NCI-H510A treated with DMSO at 0.1 percent for 48 hours (cell line): ENCODE measurements at places on chromosomes 4 and X.

DNA sequence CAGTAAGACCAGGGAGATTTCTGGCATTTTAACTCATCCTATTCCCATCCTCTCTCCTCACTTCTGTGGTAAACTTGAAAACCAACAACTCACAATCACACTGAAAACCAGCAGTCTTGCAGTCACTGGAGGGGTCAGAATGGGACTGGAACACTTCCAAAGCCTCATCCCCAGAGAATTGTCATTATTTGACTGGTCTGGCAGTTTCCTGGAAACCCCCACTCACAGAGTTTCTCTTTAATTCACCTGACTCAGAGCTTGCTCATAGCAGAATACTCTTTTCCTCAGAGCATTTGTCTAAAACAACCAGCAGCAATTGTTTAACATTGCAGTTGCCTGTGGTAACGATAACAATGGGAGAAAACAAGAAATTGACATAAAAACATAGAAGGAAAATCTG lies 7.3 kb upstream of the RAB9B start:
- no peak for DNase-seq

DNA sequence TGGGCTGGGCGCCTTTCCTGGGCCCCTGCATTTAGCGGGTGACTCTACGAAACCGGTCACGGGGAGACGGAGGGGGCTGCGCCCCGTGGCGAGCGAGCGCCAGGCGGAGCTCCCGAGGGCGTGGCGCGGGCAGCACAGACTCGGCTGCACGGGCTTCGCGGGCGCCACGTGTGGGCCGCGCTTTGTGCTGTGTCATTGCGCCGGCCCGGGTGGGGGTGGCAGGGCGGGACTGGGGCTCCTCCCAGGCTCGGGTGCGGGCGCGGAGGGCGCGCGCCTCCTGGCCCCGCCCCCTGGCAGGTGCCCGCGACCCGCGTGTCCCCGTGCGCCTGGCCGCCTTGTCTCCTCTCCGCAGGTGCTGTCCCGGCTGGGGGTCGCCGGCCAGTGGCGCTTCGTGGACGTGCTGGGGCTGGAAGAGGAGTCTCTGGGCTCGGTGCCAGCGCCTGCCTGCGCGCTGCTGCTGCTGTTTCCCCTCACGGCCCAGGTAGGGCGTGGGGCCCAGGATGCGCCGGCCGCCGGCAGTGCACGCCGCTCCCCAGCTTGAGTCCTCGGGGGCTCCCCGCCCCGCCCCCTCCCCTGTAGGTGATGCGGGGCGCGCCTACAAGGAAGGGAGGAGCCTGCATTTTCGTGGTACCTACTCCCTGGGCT lies 651 bp downstream of the UCHL1 start:
- peak; percentile 15 for DNase-seq

DNA sequence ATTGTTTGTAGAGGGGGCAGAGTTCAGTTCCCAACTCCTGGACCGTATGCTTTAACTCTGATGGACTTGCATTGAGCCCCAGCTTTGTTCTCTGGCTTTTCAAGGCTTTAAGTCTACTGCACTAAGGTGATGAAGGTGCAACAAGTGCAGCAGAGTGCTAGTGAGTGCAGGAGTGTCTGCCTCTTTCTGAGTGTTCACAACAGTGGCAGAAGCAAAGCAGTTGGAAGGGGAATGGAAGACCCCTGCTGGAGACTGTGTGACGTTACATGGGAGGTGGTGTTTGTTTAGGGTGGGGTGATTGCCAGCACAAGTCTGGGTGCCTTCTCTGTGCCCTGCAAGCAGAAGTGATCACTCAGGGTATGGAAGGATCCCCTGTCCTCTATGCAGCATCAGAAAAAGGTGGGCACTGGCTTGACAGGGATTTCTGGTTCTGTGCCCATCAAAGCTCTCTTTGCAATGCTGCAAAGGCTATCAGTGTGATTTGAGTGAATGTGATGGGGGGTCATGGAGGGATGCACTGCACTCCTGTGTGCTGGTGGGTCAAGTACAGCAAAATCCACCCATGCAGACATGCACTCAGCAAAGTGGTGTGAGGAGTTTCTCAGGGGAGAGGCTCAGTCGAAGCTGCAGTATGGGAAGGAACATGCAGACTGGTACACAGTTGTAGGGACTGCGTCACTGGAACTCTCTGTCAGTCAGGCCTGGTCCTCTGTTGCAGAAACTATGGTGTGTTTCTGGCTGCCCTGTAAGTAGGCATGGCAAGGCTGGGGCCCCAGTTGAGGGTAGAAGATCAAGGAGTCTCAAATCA lies 70.9 kb upstream of the UGT2B7 start:
- no peak for DNase-seq

- DNase-seq: no peak
These were observed 98.0 kb downstream of the RBM47 start for GRCh38 chr4:40531636-40532023.

GRCh38 chrX:131237363-131237762 lies 51.7 kb downstream of the IGSF1 start:
- no peak for DNase-seq

DNA sequence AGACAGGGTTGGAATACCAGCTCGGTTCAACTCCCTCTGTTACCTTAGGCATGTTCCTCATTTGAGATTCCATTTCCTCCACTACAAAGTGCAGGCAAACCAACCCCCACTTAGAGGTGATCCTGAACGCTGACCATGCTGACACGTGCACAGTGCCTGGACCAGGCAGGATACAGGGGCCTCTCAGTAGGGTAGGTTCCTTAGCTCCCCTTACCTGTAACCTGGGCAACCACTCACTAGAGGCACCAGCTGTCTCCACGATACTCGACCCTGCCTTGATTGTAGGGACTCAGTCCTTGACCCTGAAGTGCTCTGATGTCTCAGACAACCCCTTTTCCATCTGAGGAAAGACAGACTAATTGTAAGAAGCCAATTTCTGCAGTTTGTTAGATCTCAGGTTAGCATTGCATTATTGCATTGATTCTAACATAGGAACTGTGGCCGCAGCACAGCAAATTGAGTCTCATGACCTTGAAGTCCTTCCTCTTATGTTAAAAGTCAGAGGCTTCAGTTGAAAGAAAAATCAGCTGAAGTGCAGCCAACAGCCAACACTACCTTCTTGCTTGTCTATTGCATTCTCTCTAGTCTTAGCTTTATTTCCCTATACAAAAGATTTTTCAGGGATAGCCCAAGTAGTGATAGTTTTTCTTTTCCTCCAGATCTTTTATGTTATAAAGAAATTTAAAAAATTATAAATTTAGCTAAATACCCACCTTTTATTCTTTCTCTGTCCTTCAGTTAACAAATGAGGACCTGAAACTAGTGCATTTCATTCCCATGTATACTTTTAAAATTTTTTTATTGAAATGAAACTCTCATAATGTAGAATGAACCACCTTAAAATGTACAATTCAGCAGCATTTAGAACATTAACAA lies 11.2 kb upstream of the C1QTNF7 start:
- no peak for DNase-seq

GRCh38 chr4:127643791-127644190 lies 11.0 kb downstream of the INTU start:
- DNase-seq: peak; percentile 78

- DNase-seq: no peak
These were observed 103.7 kb downstream of the RBM47 start for GRCh38 chr4:40525752-40526598.

- no peak for DNase-seq
These were observed 54.7 kb downstream of the CNGA2 start for GRCh38 chrX:151789179-151789800.

DNA sequence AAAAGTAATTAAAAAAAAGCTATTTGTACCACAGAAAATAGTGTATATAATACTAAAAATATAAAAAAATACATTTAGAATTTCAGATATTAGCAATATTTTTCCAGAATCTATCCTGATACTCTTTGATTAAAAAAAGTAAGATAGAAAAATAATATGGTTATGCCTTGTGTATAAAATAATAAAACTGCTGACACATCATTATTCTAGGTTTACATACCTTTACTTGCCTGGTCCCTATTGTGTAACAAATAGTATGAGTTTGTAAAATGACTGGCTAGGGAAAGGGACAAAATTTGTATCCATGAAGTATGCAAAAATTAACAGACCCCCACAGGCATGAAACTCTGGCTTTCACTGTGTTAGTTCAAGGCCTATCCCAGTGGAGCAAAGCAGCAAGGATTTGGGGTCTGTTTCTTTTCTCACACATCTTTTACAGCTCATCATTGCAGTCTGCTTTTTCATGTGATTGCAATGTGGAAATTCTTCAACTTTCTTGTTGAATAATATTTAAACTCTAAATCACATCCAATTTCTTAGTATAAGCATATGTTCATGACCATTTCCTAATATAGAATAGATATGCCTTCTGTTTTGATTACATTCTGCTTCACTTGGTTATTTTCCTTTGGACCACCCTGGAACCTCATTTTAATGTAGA lies 136.7 kb upstream of the PCDH18 start:
- DNase-seq: no peak

- DNase-seq: no peak
These were observed 207.8 kb upstream of the GATB start for GRCh38 chr4:151968643-151969042.

DNA sequence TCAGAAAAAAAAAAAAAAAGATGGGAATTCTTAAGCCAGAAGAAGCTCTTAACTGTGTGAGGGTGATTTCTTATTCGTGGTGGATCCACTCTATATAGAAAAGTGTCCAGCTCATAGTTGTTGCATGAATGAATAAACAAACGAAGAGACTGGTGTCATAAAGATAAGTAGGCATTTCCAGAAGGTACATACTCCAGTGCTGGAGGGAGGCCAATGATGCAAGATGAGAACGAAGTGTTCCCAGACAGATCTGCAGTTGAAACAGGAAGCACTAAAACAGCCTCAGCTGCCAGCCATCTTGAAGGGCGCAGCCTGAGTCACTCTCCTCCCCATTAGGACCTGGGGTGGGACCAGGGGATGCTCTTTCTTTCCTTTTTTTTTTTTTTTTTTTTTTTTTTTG lies 47.4 kb upstream of the HOPX start:
- DNase-seq: peak; percentile 90

DNA sequence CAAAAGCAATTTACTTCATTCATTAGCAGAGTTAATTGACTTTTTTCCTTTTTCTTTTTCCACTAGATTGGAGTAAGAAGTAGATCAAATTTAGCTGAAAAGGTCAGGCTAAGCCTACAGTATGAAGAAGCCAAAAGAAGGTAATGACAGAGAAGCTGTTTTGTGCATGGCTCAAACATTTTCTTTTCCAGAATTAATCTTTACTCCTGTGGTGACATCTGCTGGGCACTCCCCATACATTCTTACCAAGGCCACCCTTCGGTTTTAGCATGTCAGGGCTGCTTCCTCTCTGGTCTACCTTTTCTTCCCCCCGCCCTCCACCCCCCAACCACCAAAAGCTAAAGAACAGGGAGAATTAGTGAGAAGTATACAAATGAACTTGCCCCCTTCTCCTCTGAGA lies 70.2 kb downstream of the CLDN22 start:
- peak; percentile 51 for DNase-seq

DNA sequence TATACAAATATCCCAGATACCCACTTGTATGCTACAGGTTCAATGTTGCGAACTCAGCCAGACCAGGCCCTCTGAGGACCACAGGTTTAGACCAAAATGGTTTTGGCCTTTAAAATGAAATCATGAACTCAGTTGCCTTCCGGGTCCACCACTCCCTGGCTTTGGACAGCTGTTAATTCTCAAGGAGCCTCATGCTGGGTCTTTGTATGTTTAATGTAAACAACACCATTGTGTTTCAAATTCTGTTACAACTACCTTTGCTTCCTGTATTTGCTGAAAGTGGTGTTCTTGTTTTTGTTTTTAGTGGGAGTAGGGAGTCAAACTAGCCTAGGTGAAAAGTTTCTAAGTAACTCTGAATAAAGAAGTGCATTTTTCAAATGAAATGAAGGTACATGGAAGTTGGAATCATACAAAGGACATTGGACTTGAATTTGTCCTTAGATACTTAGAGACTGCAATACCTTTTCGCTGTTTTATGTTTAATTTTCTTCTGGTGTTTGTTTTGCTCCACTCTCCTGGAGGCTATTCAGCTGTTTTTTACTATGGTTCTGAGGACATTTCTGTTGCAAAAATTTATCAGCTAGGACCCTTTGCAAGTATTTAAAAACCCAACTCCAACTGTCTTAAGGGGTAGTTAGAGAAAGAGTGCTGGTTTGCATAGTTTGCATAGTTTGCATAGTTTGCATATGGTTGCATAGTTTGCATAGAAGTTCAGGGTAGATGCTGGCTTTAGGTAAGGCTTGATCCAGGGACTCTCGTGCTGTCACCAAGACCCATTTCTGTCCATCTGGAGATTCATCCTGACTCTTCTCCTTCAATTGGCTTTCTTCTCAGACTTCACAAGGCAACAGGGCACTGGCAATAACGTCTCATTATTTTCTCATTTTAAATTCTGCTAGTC lies 70.1 kb downstream of the MID1IP1 start:
- DNase-seq: peak; percentile 9
